ENCODE measurements at places on chromosomes 3 and 15.
A peak's percentile ranks its signal among the peaks of the same experiment; 100 is the strongest.

GRCh38 chr3:138434276-138434874, at the start of gene ESYT3:
Gene ESYT3 (plus strand): TSS chr3:138434616. CDS start chr3:138434799, 183 bp downstream.
- DNase-seq: peak; percentile 65

GRCh38 chr3:143084856-143085731, 34.5 kb upstream of the CHST2 start:
- DNase-seq: no peak

- no peak for DNase-seq
Measured at GRCh38 chr3:175535351-175535750, 676.2 kb downstream of the NAALADL2 start.

GRCh38 chr3:141231952-141232823, 563 bp downstream of the PXYLP1 start:
- DNase-seq: no peak

DNA sequence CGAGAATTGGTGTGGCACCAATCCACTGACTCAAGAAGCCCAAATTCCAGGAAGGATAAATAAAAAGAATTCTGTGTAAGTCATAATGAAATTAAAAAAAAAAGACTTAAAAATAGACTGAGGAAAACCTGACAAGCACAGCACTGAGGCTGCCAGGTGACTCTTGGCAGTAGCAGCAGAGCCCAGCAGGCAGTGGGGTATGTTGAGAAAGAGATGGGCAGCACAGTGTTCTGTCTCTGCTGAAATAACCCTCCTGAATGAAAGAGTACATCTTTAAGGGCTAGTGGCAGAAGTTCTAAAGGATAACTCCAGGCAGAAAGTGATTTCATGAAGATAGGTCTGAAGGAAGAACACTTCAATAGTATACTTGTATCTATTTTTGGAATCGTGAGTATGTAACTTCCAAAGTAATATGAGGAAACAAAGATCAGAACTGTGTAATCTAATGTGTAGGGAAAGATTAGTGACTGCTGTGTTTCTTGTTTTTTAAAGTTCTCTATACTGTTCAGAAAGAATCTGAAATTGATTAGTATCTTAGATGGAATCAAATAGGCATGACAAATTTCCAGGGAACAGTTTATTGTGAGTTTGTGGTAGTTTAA, 75.9 kb downstream of the RAB7A start:
- DNase-seq: no peak

- DNase-seq: no peak
Measured at GRCh38 chr3:88690287-88690686, 417.1 kb upstream of the EPHA3 start.

DNA sequence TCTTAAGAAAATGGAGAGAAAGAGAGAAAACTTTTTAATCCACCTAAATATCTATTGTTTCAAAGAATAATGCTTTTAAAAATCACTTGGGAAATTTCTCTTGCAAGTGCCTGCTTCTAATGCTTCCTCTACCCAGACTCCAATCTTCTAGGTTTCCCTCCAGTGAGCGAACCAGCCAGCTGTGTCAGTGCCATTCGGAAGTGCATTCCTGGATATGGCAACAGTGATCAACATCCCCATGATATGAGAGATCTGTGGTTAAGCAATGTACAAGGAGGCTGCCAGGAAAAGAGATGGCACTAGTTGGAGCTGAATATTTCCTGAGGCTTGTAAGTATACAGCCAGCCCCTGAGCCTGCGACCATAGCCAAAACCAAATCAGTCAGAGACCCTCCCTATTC, 53.3 kb upstream of the KCNMB2 start:
- DNase-seq: no peak

DNA sequence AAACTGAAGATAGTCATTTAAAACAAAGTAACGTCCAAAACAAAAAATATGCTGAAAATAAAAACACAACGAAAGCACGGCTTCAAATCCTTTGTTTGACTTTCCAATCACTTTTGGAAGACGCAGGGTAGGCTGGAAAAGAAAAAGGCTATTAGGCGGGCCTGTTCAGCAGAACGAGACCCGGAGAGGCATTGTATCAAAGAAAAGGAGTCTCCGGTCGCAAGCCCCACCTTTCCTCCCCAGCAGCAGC, 691 bp downstream of the SENP7 start:
- no peak for DNase-seq

- DNase-seq: no peak
Measured at GRCh38 chr15:61916104-61916503, 144.1 kb downstream of the VPS13C start.

DNA sequence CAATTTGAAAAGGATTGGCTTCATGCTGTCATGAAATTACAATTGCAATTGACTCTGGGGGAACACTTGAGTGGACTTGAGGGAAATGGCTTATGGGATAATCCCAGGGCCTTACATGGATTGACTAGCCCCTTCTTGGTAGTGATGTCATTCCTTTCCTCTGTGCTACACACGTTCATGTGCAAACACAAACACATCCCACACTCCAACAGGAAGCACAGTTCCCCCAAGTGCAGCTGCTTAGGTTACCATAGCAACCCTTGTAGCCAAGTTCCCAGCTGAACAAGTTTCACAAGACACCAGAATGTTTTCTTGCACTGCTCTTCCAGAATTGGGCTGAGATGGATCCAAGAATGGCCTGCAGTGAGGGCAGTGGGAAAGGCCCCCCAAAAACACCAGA, 217.0 kb downstream of the ZNF621 start:
- no peak for DNase-seq

DNA sequence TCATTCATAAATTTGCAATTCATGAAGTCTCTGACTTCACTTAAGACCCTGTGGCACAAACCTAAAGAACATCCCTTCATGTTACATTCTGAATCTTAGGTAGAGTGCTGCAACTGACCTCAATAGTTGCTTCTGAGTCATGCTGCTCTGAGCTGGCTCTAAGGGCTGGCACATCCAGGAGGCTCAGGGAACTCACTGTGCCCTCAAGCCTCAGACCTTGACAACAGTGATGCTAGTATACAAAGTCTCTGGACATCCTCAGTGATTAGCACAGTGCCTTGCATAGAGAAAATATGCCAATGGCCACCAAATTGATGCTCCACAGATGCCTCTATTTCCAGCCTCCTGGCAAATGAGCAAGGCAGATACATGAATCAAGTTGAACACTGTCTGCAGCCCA, 740.9 kb upstream of the LMCD1 start:
- DNase-seq: no peak

DNA sequence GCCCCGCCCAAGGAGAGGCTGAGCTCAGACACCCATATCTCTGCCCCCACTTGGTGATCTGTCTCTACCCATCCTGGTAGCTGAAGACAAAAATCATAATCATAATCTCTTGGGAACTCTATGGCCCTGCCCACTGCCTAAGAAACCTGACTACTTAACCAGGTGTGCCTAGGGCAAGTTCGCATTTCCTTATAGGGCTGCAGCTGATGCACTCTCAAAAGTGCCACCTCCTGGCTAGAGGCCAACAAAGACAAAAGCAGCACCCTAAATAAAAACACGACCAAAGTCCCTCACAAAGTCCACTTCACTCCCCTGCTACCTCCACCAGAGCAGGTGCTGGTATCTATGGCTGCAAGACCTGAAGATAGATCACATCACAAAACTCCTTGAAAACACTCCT, 250.4 kb upstream of the SLITRK3 start:
- DNase-seq: no peak

GRCh38 chr15:43808960-43809678, 8.7 kb downstream of the HYPK start:
- DNase-seq: no peak

GRCh38 chr3:24548278-24548677, 53.6 kb upstream of the THRB start:
- DNase-seq: no peak

- DNase-seq: no peak
Measured at GRCh38 chr3:100893108-100893507, 100.1 kb downstream of the ABI3BP start.

DNA sequence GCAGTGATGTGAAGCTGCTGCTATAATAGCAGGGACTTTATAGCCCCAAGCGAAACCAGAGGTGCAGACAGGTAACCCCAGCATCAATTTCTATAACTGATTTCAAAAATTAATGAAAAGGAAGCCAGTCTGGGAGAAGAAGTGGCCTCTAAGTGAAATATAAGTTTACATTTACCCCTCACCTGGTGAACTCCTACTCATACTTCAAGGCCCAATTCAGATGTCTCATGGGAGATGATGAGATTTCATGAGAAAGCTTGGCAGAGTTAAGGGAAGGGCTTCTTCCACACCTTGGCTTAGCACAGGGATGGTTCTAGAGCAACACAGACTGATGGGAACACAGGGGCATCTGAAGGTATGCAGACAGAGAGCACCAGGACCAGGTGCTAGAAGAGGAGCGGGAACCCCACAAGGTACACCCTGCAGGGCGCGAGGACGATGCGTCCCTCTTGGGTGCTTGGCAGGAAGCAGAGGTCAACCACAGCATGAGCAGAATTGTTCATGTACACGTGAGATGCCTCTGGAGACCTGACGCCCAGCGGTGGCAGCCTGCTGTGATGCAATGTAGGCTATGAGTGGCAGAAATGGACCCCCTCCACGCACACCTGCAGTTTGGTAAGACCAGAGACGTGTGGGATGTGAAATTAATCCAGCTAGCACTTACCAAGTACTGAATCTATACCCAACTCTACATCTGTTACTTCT, 102.9 kb downstream of the SRGAP3 start:
- no peak for DNase-seq

DNA sequence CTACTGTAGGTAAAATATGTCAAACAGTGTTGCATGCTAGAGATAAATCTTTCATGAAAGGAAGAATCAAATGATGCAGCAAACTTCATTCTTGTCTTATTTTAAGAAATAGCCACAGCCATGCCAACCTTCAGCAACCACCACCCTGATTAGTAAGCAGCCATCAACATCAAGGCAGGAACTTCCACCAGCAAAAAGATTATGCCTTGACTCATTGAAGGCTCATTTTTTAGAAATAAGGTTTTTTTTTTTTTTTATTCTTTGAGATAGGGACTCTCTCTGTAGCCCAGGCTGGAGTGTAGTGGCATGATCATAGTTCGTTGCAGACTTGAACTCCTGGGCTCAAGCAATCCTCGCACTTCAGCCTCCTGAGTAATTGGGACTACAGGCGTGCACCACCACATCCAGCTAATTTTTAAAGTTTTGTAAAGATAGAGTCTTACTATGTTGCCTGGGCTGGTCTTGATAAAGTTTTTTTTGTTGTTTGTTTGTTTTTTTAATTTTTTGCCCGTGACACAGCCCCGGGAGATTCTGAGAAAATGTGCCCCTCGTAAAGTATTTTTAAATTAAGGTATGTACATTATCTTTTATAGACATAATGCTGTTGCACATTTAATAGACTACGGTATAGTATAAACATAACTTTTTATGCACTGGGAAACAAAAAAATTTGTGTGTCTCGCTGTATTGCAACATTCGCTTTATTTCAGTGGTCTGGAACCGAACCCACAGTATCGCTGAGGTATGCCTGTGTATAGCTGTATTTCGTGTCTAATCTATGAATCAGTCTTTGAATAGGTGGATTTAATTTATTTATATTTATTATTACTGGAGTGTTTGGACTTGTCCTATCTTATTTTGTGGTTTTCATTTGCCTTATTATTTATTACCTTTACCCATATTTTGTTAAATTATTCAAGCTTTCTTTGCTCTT, 23.3 kb downstream of the SNRK start:
- DNase-seq: no peak

GRCh38 chr15:41921167-41921566, 27.3 kb upstream of the SPTBN5 start:
- DNase-seq: no peak

DNA sequence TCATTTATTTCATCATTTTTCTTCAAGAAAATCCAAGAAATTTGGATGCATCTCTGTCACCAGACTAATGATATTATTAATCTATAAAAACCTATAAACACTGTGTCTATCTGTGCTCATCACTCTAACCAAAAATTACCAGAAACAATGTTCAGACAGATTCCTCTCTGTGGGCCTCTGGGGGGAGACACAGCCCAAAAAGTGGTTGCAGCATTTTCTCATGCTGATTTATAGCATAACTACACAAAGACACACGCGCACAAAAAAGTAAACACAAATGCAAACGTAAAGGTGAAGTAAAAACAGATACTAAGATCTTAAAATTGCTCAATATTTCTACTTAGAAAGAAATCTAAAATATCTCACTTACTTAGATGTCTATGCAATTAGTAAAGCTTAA, 976.0 kb downstream of the GBE1 start:
- DNase-seq: no peak

DNA sequence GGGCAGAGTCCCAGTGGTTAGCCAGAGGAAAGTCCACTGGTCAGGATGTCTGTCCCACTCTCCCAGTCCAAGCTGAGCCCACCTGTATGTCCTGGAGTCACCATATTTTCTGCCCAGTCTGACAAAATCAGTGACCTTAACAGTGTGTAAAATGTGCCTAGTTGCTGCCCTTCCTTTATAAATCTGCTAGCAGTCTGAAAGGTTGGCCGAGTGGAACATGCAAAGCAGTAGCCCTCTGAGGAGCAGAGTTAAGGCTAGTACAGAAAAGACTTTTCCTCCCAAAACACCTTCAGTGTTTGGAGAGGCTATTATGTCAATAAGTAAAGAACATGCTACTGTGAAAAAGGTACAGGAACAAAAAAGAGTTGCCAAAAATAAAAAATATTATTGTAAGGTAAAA, 15.3 kb downstream of the TTC21A start:
- no peak for DNase-seq

DNA sequence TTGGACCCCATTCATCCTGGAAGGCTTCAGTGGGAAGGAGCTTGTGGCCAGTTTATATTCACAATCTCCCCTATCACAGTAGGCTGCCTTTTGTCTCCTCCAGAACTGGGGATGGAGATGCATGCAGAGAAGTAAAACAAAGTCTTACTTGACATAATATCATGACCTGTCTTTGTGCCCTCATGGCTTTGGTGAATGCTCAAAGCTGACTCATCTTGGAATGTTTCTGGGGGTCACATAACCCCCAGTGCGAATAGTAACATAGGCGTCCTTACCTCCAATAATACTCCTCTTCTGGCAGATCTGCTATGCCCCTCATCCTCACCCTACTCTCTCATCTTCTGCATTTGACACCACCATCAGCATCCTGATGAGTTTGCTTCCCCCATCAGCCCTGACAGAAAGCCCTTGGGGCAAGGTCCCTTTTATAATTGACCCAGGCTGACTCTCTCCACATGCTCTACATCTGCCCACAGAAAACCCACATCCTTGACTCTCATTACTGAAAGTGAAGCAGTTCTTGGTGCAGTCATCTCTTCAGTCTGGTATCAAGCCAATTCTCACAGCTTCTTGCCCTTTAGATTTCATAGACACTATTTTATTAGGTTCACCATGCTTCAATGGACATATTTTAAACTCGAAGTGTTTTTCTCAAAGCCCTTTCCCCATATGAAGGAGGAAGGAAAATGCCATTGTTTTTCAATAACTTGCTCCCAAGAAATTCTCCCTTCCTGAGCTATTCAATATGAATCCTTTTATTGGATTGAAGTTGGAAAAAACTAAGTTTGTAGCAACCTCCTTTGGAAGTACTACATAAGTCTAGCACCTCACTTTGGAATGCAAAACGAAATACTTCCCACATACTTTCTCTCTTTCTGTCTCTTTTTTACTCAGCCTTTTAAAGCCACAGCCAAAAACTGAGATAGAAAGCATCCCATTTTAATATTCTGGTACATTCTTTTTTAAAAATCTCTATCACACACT, 36.6 kb downstream of the OSTN start:
- no peak for DNase-seq

GRCh38 chr3:171199473-171199829, 172.9 kb upstream of the SLC2A2 start:
- DNase-seq: no peak
